ENCODE measurements at places on chromosomes 2 and 18. TPM values are rescaled to one million over a fixed set of nuclear protein-coding genes. Genes with fewer than 3 reads are reported as not detected.

The LIMS4 gene
- total RNA-seq = 4.7 TPM

The CD28 gene
- total RNA-seq = not detected

The PLGLB1 gene
- 1.5 TPM for total RNA-seq

The SIX3 gene
- total RNA-seq = not detected

The FAHD2B gene
- 2.5 TPM for total RNA-seq

The C2orf15 gene
- total RNA-seq = not detected

GRCh38 chr18:3525870-3526420, 76.0 kb downstream of the TGIF1 start:
- DNase-seq = no peak

DNA sequence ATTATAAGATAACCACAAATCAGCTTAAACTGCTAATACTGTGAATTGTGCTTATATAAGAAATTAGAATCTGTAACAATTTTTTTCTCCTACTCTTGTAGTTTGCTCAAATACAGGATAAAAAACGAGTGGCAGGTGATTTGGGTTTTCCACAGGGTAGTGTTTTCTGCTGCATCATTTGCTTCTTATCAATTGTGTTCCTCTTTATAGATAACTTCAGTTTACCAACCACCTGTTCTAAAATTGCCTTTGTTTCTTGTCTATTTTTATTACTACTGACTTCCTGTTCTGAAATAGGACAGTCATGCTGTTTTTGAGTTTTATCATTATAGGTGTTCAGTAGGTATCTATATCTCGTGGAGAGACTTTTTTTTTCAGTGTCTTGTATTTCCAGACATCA, 56.9 kb downstream of the MFSD6 start:
- no peak for DNase-seq

DNA sequence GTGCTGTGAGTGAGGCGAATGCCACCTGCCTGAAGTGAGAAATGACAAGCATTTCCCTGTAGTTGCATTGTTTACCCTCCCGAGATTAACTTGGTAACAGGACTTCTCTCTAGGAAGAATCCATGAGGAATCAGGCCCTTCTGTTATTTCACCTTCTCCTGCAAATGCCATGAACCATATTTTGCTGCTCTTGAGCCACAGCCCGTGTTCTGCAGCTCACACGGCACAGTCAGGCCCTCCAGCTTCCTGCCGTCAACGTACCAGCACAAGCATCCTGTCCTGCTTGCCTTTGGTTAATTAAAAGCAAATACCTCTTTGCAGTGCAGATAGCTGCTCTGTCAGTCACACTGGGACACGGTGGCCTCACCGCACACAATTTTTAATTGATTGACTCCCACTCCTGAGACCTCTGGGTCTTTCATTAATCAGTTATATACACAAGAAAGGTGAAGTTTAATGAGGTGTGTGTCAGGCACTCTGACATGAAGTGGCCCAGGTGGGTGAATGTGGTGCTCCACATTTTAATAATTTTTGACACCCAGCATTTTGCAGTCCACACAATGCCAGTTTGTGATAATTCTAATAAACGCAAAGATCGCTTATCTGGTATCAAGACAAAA, 95.3 kb upstream of the ASB18 start:
- no peak for DNase-seq

DNA sequence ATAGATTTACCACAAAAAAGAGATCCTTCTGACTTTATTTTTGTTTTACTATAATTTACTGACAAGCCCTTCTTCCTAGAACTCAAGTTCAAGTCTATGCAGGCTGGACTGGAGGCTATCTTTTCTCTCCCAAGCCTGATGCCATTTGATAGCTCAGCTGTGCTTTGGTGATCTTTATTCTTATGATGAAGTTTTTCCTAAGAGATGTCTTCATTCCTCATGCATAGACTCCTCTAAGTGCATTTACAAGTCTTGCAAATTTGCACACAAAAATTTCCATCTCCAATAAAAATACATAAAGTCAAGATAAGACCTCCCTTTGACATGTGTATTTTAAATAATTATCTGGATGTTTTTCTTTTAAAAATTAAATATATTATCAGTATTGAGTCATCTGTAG, 167.4 kb upstream of the ETAA1 start:
- no peak for DNase-seq

DNA sequence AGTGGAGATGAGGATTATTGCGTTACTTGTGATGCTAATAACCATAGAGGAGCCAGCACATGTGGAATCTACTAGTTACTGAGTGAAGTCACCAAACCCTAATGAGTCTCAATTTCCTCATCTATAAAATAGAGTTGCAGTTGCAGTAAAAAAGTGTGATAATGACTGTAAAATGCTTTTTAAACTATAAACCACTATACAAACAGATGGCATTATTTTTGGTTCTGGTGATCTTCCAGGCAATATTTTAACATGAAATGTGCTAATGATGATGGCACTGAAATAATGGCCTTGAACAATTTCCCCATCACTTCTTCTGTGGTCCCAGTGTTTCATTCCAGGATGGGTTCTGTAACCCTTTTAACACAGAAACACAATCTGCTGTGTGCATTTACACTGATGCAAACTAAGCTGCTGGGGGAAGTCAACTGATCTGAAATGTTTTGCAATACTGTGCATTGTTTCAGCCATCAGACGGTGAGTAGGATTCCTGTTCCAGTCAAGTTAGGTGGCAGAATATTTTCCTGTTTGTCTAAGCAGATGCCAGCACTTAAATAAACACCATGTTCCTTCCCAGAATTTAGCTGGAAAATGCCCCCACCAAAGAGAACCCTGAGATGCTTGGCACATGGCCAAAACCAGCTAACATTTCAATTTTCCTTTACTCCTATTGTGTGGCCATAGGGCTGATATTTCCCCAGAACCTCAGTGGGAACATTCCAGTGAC, 52.6 kb downstream of the TACR1 start:
- peak; percentile 73 for DNase-seq

DNA sequence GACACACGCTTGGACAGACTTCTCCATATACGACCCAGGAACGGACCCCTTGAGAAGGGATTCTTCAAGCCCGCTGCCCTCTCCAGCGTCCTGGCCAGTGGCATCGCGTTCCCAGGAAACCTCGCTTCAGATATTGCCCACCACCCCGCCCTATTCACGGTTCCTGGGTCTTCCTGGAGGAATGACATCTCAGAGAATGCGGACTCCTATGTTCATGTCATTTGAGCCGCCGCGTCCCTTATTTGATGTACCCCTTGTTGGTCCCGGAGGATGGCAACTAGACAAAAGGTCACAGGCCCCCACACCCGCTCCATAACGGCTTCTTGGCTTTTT, 588 bp upstream of the CCDC93 start:
- DNase-seq = no peak

DNA sequence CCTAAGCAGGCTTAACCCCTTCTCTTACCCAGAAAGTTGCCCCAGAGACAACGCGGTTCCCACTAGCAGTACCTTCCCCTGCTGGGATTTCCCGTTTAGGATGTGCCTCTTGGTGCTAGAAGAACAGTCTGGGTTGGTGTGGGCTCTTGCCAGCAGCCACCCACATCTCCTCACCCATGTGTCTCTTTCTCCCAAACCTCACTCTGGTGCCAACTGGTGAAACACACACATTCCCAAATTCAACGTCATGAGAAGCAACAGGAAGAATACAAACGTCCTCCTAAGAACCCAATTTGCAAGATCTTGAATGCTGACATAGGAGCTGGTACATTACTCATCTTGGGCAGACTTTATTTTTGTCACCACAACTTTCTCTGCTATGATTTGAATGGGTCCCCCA, 36.2 kb downstream of the DIPK1C start:
- no peak for DNase-seq

GRCh38 chr18:25169701-25170100, 182.3 kb downstream of the ZNF521 start:
- DNase-seq = no peak

- DNase-seq = no peak
These were observed 13.1 kb upstream of the ACTR3 start for GRCh38 chr2:113876503-113877387.

DNA sequence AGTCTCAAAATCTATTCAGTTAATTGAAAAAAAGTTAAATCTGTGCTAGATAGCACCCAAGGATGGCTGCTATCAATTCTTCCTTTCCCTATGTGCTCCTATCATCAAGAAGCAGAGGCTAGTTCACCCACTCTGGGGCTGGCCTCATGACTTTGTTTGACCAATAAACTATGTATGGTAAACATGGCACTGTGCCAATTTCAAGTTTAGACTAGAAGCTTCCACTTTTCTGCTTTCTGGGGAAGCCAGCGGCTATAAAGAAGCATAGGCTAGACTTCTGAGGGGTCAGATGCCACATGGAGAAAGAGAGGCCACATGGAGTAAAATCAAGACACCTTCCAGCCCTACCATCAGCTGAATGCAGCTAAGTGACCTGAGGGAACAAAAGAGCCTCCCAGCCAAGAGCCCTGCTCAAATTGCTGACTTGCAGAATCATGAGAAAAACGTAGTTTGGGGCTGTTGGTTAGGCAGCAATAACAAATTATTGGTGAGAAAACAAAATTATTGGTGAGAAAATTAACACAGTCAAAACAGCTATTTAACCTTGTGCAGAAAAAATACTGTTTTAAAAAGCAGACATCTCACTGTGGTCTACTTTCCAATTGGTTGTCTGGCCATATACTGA, 86.5 kb upstream of the SLC14A2 start:
- DNase-seq = no peak

DNA sequence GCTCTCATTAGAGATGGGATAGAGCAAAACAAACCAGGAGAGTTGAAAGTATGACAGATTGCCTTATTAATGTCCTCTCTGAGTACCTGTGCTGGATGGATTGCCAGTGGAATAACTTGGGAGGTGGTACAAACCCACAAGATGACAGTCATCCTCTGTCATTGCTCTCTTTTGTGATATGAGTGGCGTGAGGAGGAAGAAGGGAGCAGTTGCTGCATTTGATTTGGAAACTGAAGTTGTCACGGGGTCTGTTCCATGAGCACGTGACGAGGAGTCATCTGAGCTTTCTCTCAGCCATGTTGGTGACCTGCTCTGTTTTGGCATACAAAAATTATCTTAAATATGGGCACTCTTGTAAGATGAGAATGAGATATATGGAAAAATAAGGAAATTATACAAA, 204.9 kb downstream of the FAM210A start:
- no peak for DNase-seq

DNA sequence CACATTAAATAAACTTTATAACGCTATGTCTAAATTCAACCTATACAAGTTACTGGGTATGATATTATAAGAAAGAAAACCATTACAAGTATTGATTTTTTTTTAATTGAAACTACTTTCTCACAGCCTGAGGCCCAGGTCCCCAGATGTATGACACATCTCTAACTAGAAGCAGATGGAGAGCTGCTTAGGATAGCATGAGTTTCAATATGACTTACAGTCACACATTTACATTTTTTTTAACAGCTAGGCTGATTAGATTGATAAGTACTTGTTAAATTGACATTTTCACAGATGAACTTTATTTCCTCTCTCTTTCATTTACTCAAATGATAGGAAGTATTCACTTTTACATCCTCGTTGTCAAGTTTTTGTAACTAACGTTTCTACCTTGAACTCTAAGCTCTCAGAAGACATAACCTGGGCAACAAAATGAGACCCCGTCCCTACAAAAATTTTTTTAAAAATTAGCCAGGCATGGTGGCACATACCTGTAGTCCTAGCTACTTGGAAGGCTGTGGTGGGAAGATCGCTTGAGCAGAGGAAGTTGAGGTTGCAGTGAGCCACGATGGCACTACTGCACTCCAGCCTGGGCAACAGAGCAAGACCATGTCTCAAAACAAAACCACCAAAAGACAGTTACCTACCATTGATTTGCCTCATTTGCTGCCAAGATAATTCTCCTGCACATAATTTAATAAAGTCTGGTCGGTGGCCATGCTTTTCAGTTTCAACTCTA, 52.4 kb downstream of the STK39 start:
- DNase-seq = no peak

GRCh38 chr2:8414946-8415879, 266.6 kb upstream of the ID2 start:
- DNase-seq = no peak

GRCh38 chr2:134609924-134610513, 108.8 kb downstream of the TMEM163 start:
- DNase-seq = no peak

- no peak for DNase-seq
These were observed 56.5 kb upstream of the COL3A1 start for GRCh38 chr2:188917632-188918031.

- peak; percentile 27 for DNase-seq
These were observed 50.6 kb downstream of the PMAIP1 start for GRCh38 chr18:59950215-59950944.

DNA sequence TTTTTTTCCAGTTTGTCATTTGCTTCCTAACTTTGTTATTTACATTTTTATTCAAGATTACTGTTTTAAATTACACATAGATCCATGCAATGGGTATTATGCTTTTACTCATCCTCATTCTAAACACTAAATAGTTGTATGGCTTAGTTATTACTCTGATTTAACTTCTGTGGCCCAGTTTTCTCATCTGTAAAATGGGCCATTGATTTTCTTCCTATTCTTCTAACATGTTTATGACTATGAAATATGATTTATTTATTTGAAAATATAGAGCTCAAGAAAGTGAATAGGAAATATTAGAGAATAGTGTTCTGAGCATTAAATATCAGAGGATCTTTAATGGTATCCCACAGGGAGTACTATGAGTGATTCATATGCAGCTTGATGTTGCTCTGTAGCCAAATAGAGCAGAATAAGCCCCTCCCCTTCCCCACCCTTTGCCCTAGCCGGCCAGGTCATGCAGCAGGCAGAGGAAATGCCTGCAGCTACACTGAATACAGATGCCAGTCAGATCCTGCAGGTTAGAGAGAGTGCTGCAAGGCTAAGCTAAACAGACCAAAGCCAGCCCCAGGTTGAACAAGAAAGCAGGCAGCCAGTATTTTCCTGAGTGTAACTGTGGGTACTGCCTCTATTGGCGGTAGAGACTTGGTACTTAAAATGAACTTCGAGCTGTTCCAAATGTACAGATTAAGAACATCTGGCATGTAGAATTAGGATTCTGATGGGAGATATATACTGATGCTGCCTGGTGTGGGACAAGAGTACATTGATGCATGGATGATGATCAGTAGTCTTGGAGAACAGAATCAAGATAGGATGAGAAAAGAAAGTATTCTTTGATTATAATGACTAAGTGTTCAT, 11.7 kb upstream of the ACYP2 start:
- peak; percentile 68 for DNase-seq

DNA sequence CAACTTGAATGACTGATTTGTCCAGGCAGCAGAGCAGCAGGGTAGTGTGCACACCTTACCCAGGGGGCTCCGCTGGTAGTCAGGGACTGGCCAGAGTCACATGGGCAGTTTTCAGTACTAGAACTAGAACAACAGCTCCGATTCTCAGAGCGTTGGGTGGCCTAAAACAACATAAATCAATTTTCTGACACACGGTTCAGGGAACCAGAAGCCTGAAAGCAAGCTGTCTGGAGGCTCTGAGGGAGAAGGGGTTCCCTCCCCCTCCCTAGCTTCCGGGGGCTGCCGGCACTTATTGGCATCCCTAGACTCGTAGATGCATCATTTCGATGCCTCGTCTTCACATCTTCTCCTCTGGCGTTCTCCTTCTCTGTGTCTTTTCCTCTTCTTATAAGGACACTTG, 13.4 kb upstream of the ITGB6 start:
- no peak for DNase-seq

GRCh38 chr2:213122725-213123124, 28.7 kb downstream of the IKZF2 start:
- DNase-seq = no peak

- no peak for DNase-seq
These were observed 255.9 kb downstream of the GALR1 start for GRCh38 chr18:77505499-77505898.

GRCh38 chr18:77470569-77471413, 221.1 kb downstream of the GALR1 start:
- no peak for DNase-seq

GRCh38 chr2:157055660-157056199, 201.8 kb upstream of the GALNT5 start:
- peak; percentile 76 for DNase-seq

All from fibroblast of the aortic adventitia (primary cell).